ENCODE measurements at places on chromosomes 13 and 19.
A peak's percentile ranks its signal among the peaks of the same experiment; 100 is the strongest.

DNA sequence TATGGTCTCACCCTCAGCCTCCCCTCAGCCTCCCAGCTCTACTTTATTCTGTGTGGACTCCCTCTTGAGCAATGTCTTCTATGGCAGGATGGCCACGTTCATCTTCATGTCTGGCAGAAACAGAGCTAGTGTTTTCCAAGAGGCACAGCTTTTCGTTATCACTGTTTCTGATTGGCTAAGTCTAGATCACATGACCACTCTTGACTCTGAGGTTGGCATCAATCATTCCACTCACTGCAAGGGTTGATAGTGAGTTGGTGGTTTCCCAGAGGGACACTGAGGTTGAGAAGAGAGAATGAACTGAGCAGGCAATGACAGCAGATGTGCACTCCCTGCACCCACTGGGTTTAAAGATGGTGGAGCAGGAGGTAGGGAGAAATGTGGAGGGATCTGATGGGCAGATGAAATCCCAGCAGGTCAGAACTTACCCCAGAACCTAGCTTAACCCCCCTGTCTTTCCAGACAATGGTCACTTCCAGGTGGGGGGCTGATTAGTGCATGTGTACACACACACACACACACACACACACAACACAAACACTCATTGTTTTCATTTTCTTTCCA is 26.3 kb upstream of the UQCRFS1 start:
- no peak for DNase-seq

DNA sequence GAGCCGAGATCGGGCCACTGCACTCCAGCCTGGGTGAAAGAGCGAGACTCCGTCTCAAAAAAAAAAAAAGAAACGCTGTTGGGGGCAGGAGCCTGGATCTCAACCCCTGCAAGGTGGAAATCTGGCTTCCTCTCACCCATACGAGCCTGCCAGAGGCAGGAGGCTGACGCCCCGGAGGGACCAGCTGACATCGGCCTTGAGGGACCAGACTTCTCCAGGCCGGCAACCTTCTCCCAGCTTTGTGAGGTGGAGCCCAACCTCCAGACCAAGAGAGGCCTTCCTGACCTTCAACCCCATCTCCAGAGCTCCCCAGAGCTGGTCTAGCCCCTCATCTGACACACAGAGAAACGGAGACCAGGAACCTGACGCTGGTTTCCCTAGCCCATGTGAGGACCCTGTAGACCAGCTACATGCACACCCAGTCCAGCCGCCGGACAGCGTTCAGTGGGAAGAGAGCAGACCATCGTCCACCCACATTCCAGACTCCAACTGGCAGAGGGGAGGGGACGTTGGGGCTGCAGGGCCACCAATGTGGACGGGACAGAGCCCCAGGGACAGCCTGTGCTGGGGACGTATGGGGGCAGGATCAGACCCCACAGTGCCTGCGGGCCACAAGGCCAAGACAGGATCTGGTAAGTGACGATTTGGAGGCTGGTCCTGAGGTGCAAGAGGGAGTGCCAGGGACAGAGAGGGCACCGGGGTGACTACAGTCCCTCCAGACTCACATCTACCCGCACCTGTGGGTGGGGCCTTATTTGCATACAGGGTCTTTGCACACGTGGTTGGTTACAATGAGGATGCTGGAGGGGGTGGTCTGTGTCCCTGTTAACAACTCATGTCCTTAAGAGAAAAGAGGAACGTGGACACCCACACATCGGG is 11.4 kb downstream of the SBNO2 start:
- DNase-seq: no peak

DNA sequence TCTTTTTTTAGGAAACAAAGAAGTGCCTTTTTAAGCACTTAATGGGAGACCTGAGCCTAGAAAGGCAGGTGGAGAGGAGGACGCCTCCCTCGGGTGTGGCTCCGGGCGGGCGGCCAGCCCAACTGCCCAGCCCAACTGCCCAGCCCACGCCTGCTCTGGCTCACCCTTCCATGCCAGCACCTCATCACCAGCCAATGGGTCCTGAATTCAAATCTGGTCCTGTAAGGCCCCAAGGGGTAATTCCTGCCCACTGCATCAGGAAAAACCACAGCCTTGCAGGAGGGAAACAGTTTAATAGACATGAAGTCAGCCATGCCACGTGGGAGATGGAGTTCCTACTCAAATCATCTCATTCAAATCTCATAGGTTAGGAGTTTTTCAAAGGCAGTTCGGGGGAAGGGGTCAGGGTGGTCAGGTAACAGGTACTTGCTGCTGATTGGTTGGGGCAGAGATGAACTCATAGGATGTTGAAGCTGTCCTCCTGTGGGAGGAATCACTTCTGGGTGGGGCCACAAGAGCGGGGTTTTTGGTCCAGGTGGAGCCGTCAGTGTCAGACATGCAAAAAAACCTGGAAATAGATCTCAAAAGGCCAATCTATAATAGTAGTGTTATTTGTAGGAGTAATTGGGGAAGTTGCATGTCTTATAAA is 64.9 kb downstream of the HSPH1 start:
- DNase-seq: no peak

DNA sequence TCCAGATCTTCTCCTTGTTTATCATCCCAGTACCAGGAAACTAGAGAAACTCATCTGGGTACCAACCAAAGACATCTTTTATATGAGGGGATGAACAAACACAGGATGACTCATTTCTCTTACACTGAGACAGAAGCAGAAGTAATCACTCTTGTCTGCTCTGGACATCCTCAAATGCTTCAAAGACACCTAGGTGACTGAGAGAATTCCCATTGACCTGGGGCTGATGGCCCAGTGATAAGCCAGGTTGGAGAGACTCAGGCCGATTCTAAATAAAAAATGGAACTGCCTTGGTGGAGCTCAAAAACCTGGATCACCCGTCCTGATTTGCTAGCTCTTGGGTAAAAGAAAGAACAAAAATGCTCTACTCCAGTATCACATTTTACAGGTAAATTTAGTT is 182.2 kb downstream of the ZNF486 start:
- no peak for DNase-seq

- no peak for DNase-seq
Observed at GRCh38 chr19:56837492-56838023, 3.0 kb downstream of the PEG3 start.

GRCh38 chr19:16366433-16367260 is 42.0 kb downstream of the KLF2 start:
- DNase-seq: no peak

- DNase-seq: peak; percentile 94
Observed at GRCh38 chr19:47231215-47232054, 436 bp upstream of the BBC3 start.

GRCh38 chr13:101624981-101625380 is 172.5 kb downstream of the ITGBL1 start:
- no peak for DNase-seq

GRCh38 chr19:55437410-55437809 is 5.7 kb downstream of the SHISA7 start:
- DNase-seq: no peak
